NCI-H1930 (cell line): ENCODE measurements at places on chromosomes 7 and 10.

GRCh38 chr7:40870108-40870507 is 735.3 kb downstream of the SUGCT start:
- DNase-seq = no peak

- DNase-seq = no peak
These were observed 36.2 kb downstream of the FKBP6 start for GRCh38 chr7:73364006-73364728.

- DNase-seq = no peak
These were observed 323.3 kb upstream of the ZMIZ1 start for GRCh38 chr10:78745441-78745840.

GRCh38 chr7:117963264-117964197 is 90.3 kb upstream of the CTTNBP2 start:
- DNase-seq = no peak

- DNase-seq = no peak
These were observed 340.5 kb downstream of the SDK1 start for GRCh38 chr7:3641582-3641981.

GRCh38 chr10:92530421-92530820 is 43.5 kb downstream of the IDE start:
- no peak for DNase-seq

DNA sequence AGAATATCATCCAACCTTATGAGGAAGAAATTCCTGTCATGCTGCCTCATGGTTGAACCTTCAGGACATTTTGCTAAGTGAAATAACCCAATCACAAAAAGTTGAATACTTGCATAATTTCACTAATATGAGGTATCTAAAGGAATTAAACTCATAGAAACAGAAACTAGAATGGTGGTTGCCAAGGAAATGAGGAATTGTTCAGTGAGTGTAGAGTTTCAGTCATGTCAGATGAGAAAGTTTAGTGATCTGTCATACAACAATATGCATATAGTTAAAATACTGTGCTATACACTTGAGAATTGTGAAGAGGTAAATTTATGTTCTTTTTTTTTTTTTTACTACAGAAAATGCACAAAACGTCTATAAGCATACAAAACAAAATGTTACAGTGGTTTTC is 60.7 kb downstream of the R3HCC1L start:
- DNase-seq = no peak

GRCh38 chr10:31215052-31215451 is 104.0 kb upstream of the ZEB1 start:
- DNase-seq = no peak

- DNase-seq = no peak
These were observed 135.8 kb downstream of the CNNM2 start for GRCh38 chr10:103053659-103054581.

- DNase-seq = no peak
These were observed 19.3 kb upstream of the ADAMTS14 start for GRCh38 chr10:70652761-70653657.

DNA sequence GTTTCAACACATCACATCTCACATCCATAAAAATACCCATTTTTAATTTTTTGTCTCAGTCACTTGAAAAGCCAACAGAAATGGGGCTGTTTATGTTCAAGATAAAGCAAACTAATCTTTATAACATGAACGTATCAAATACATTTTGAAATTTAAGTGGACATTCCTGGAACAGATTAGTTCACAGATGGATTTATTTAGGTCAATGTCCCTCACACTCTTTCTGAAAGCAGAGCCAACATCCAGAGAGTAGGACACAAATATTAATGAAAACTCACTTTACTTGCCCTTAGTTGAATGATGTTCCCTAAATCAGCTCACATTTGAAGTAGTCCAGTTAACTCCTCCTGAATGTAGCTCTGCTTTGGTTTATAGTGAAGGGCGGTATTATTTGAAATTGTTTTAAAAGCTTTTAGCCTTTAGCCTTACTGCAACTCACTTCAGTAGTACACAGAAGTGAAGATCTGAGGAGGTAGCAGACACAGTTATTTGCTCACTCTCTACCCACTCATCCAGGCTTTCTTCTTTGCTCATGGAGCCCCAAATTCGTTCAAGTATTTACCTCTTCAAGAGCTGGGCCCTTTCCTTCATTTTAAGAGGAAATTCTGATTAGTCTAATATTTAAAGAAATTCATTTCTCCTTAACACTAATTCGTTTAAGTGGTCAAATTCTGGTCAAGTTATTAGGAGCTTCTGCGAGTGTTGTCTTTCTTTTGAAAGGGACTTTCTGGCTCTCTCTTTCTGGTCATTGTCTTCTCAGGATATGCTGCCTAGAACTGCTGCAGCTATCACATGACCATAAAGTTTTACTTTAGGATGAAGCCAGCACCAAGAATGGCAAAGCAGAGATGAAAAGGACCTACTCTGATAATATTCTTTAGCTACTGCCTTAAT is 180.6 kb upstream of the AGR3 start:
- DNase-seq = no peak

GRCh38 chr7:41197769-41198168 is 505.1 kb downstream of the INHBA start:
- no peak for DNase-seq

GRCh38 chr7:112510001-112510742 is 29.4 kb downstream of the LSMEM1 start:
- no peak for DNase-seq

GRCh38 chr10:1372212-1372611 is 316.0 kb downstream of the WDR37 start:
- no peak for DNase-seq

GRCh38 chr7:91771921-91772815 is 108.3 kb downstream of the MTERF1 start:
- DNase-seq = no peak

GRCh38 chr10:106711313-106711906 is 453.1 kb downstream of the SORCS1 start:
- peak; percentile 0 for DNase-seq

- no peak for DNase-seq
These were observed 451.3 kb downstream of the GPAM start for GRCh38 chr10:111732166-111732785.

GRCh38 chr10:103465411-103466179 is 6.9 kb upstream of the CALHM1 start:
- DNase-seq = no peak
